ENCODE measurements at places on chromosomes 4 and X.
A peak's percentile ranks its signal among the peaks of the same experiment; 100 is the strongest.

GRCh38 chrX:71292669-71293365 lies 8.7 kb upstream of the ITGB1BP2 start:
- no peaks in the 10 kb centered on the region for H3K27me3 ChIP-seq
- DNase-seq, result no peak
- H3K27ac ChIP-seq, result no peak overlapping the region
- no peaks in the 10 kb centered on the region for H3K4me1 ChIP-seq
- H3K4me3 ChIP-seq, result no peak overlapping the region
- peaks cover 72% of the 10 kb centered on the region for H3K36me3 ChIP-seq

- no peaks in the 10 kb centered on the region for H3K36me3 ChIP-seq
- H3K4me3 ChIP-seq, result peak within 1 kb of the TSS; percentile 50
- H3K27me3 ChIP-seq, result peaks cover 87% of the 10 kb centered on the region
- H3K4me1 ChIP-seq, result peaks cover 55% of the 10 kb centered on the region
- DNase-seq, result peak; percentile 90
These were observed at the start of gene PCDH10 for GRCh38 chr4:133148690-133149363. TSS of gene PCDH10 (plus strand) at chr4:133149294. CDS start at chr4:133150141, 847 bp downstream.

GRCh38 chr4:92268642-92269041 lies 35.1 kb upstream of the GRID2 start:
- no peak overlapping the region for H3K27ac ChIP-seq
- H3K36me3 ChIP-seq, result no peaks in the 10 kb centered on the region
- DNase-seq, result no peak

DNA sequence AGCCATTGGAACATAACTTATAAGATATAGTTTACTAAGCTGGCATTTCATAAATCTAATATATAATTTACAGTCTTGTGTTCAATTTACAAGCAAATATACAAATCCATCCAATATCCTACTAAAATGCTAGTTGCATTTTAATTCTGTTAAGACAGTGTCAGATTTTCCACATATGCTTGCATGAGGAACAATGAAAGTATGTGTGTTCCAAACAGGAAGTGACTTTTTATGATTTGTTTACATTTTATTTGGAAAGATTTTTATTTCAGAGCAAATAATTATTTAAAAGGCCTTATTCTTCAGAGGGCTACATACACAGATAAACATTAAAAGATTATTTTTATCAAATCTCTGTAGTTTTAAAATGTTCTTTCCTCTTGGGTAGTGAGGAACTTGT lies 130.1 kb downstream of the KLHL34 start:
- no peak overlapping the region for H3K27ac ChIP-seq
- DNase-seq, result no peak
- H3K36me3 ChIP-seq, result no peaks in the 10 kb centered on the region
- no peaks in the 10 kb centered on the region for H3K27me3 ChIP-seq

GRCh38 chr4:86338989-86339388 lies 20.9 kb downstream of the MAPK10 start:
- H3K36me3 ChIP-seq, result no peaks in the 10 kb centered on the region
- no peaks in the 10 kb centered on the region for H3K4me1 ChIP-seq
- H3K4me3 ChIP-seq, result no peak overlapping the region
- no peaks in the 10 kb centered on the region for H3K27me3 ChIP-seq
